Tongue (tissue), 3 donors: ENCODE measurements at places on chromosomes 12 and 14. TPM values are rescaled to one million over a fixed set of nuclear protein-coding genes. Genes with fewer than 3 reads are reported as not detected.

CCDC198 gene
- not detected for total RNA-seq

CMKLR1 gene
- total RNA-seq, result 6.1 TPM

ABCB9 gene
- total RNA-seq, result 4.1 TPM

LHX5 gene
- total RNA-seq, result not detected

RNF212B gene
- not detected for total RNA-seq
